Hematopoietic multipotent progenitor cell treated with erythropoietin and hydrocortisone succinate and interleukin-3 and kit ligand, for 15 days (in vitro differentiated cells): ENCODE measurements at places on chromosomes 7 and 10.

GRCh38 chr10:17475661-17476060, 21.3 kb upstream of the ST8SIA6 start:
- no peak for DNase-seq

DNA sequence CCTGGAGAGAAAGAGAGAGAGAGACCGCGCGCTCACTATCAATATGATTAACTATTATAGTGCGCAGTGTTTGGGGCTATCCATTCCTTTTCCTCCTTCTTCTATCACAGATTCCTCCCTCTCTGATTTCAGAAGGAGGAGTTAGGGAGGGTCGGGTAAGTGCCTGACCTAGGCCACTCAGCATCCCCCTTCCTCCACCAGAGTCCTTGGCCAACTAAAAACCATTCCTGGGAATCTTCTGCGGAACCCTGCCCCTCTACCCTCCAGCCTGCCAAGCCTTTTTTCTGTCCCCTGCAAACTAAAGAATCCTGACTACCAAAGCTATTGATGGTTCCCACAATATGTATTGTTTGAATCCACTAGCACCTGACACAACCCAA, 256.2 kb upstream of the NFE2L3 start:
- no peak for DNase-seq

GRCh38 chr10:100800931-100801330, 55.5 kb downstream of the PAX2 start:
- DNase-seq = no peak

DNA sequence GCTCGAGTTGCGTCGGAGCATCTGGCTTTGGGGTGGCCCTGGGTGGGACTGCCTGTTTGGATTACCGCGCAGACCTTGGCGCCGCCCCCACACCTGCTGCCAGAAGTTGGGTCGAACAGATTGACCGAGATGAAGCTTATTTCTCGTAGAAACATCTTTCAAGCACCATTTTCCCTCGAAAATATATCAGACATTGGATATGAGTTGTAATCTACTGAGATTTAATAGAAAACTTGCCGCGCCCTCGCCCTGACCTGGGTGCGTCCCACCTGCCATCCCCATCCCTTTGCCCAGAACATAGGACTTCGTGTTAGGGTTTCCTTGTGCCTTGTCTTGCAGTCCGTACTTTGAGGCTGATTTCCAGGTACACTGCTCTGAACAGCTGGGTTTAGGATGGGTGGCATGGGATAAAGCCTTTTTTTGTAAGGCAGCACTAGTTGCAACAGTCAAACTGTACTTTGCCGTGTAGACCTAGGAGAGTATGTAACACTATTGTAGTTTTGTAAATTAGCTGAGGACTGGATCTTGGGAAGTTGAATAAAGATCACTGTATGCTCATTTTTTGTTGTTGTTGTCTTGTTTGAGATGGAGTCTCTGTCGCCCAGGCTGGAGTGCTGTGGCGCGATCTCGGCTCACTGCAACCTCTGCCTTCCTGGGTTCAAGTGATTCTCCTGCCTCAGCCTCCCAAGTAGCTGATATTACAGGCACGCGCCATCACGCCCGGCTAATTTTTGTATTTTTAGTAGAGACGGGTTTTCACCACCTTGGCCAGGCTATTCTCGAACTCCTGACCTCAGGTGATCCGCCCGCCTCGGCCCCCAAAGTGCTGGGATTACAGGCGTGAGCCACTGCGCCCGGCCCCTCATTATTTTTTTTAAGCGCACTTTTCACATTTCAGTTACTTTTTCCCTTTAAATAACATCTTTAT, 978 bp downstream of the OGDH start:
- no peak for DNase-seq

DNA sequence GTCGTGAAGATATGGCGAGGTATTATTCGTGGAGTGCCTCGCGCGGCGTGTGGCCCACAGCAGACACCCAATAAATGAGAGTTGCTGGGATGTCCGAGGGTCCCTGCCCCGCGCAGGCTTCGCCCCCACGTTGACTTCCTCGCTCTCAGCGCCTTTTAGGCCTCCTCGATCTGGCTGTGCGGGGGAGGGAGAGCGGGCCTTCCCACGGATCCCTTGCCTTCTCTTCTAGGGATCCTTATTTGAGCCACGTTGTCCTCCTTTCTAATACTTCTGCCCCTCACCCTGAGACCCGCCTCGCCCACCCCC, 660 bp downstream of the VCL start:
- DNase-seq = no peak

- DNase-seq = no peak
Observed at GRCh38 chr10:93476756-93477155, 5.4 kb downstream of the MYOF start.
